ENCODE measurements at places on chromosomes 13 and 19.

GRCh38 chr13:80783926-80784565, 443.1 kb upstream of the SPRY2 start:
- no peak overlapping the region for H3K4me3 ChIP-seq
- H3K4me1 ChIP-seq = no peaks in the 10 kb centered on the region
- H3K27me3 ChIP-seq = no peaks in the 10 kb centered on the region

- H3K27ac ChIP-seq = no peak overlapping the region
- no peaks in the 10 kb centered on the region for H3K4me1 ChIP-seq
- no peak for DNase-seq
These were observed 213.6 kb downstream of the PCDH20 start for GRCh38 chr13:61202042-61202441.

GRCh38 chr13:43238341-43239083, 215.1 kb downstream of the DNAJC15 start:
- H3K4me3 ChIP-seq = no peak overlapping the region
- H3K27ac ChIP-seq = no peak overlapping the region
- H3K27me3 ChIP-seq = no peaks in the 10 kb centered on the region
- H3K4me1 ChIP-seq = no peaks in the 10 kb centered on the region
- DNase-seq = no peak

GRCh38 chr19:1859331-1859781, 4.0 kb downstream of the KLF16 start:
- H3K27ac ChIP-seq = no peak overlapping the region
- peaks cover 70% of the 10 kb centered on the region for H3K4me1 ChIP-seq
- H3K4me3 ChIP-seq = no peak overlapping the region
- peak; percentile 41 for DNase-seq
- no peaks in the 10 kb centered on the region for H3K27me3 ChIP-seq

DNA sequence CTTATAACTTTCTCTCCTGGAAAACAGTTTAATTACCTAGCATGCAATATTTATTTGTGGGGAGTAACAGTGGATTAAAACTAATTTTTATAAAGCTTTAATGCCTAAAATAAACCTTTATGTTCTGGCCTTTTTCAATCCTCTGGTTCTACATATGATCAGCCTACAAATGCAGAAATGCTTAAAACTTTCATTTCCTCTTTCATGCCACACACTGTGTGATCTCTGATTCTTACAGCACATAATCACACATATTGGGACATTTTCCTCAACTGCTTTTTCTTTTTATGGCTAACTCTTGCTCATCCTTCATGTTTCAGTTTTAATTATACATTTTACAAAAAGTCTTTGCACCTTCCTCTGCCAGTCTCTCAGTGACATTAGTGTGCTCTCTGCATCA, 910.8 kb upstream of the SLITRK6 start:
- H3K27ac ChIP-seq = no peak overlapping the region
- no peaks in the 10 kb centered on the region for H3K4me1 ChIP-seq
- DNase-seq = no peak
- no peaks in the 10 kb centered on the region for H3K27me3 ChIP-seq
- no peak overlapping the region for H3K4me3 ChIP-seq

- DNase-seq = no peak
- no peaks in the 10 kb centered on the region for H3K36me3 ChIP-seq
- no peaks in the 10 kb centered on the region for H3K4me1 ChIP-seq
- no peak overlapping the region for H3K4me3 ChIP-seq
- H3K27me3 ChIP-seq = no peaks in the 10 kb centered on the region
- no peak overlapping the region for H3K27ac ChIP-seq
These were observed 922.9 kb downstream of the EFNB2 start for GRCh38 chr13:105612541-105612940.

GRCh38 chr19:6473647-6474046, 7.9 kb downstream of the DENND1C start:
- no peak overlapping the region for H3K4me3 ChIP-seq
- H3K27ac ChIP-seq = no peak overlapping the region
- peaks cover 27% of the 10 kb centered on the region for H3K27me3 ChIP-seq
- no peaks in the 10 kb centered on the region for H3K4me1 ChIP-seq

- H3K27me3 ChIP-seq = no peaks in the 10 kb centered on the region
- H3K4me3 ChIP-seq = peak within 1 kb of the TSS; percentile 97
- H3K36me3 ChIP-seq = peaks cover 11% of the 10 kb centered on the region
- peaks cover 53% of the 10 kb centered on the region for H3K4me1 ChIP-seq
- H3K27ac ChIP-seq = peak within 1 kb of the TSS; percentile 96
These were observed at the start of gene MIDN for GRCh38 chr19:1248139-1248785. Gene MIDN (plus strand): TSS chr19:1248583. CDS start chr19:1250297, 1,714 bp downstream.

DNA sequence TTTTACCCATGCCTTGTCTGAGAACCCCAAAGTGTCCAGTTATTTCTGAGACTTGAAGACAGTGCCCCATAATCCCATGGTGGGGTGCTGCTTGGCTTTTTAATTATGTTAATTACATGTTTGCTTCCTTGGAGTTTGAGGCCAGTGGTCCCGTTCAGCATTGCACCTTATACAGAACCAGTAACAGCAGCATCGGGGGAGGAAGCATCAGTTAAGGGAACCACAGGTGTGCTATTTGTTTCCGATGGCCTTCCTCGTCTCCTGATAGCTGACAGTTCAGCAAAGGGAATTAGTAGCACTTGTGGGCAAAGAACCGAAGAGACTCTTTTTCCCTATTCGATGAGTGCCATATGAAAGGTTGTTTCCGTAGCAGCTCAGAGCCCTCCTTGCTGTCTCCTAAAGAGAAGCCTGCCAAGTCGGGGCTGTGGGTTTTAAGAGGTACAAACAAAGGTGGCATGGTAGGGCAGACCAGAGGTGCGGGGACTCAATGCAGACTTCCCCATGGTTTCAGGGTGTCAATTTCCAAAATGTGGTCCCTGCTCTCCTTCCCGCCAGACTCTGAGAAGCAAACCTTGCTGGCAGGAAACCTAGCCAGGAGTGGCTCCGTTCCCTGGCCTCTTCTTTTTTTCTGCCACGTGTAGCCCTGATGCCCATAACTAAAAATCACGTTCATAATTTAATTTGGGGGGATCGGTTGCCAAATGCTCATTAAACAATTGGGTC, 225.2 kb upstream of the TSHZ3 start:
- peaks cover 4% of the 10 kb centered on the region for H3K27me3 ChIP-seq
- DNase-seq = no peak
- H3K36me3 ChIP-seq = no peaks in the 10 kb centered on the region
- no peak overlapping the region for H3K27ac ChIP-seq
- H3K4me3 ChIP-seq = no peak overlapping the region

- H3K4me1 ChIP-seq = peaks cover 11% of the 10 kb centered on the region
- no peaks in the 10 kb centered on the region for H3K36me3 ChIP-seq
- DNase-seq = no peak
- H3K27ac ChIP-seq = no peak overlapping the region
These were observed 5.3 kb downstream of the ARHGEF7 start for GRCh38 chr13:111120422-111120821.

- H3K27ac ChIP-seq = no peak overlapping the region
- peaks cover 6% of the 10 kb centered on the region for H3K36me3 ChIP-seq
- no peak for DNase-seq
- H3K4me3 ChIP-seq = no peak overlapping the region
- H3K27me3 ChIP-seq = no peaks in the 10 kb centered on the region
These were observed 197.5 kb downstream of the NBEA start for GRCh38 chr13:35139591-35139990.

DNA sequence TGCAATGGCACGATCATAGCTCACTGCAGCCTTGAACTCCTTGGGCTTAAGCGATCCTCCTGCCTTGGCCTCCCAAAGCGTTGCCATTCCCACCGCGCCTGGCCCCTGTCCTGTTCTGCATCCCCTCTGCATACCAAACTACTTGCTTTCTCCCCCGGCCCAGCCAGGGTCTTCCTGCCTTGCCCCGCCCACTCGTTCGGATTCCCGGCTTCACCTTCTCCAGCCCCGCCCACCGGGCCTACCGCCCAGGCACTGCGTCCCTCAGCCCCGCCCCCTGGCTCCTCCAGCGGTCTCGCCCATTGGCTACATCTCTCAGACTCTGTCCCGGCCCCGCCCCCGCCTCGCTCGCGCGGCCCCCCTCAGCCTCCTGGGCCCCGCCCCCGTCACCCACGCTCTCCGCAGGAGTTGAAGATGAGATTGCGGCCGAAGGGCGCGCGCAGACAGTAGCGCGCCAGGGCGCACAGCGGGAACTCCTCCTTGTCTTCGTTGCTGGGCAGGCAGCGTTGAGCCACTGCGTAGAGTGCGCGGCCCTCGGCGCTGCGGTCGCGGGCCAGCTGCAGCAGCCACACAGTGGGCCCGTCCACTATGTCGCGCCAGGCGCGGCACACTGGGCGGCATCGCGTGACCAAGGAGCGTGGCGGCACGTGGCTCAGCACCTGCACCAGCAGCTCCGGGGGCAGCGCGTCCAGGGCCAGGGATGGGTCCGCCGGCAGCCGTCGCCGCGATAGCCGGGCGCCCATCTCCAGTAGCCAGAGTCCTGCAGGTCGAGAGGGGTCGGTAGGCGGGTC, 19.0 kb downstream of the MRPS12 start:
- peaks cover 10% of the 10 kb centered on the region for H3K4me1 ChIP-seq
- DNase-seq = peak; percentile 90
- no peaks in the 10 kb centered on the region for H3K36me3 ChIP-seq
- no peak overlapping the region for H3K27ac ChIP-seq

- H3K4me3 ChIP-seq = no peak overlapping the region
- H3K27me3 ChIP-seq = no peaks in the 10 kb centered on the region
- H3K4me1 ChIP-seq = peaks cover 11% of the 10 kb centered on the region
- H3K27ac ChIP-seq = no peak overlapping the region
- DNase-seq = no peak
These were observed 41.7 kb downstream of the SPATA13 start for GRCh38 chr13:24202215-24202614.

- no peak overlapping the region for H3K4me3 ChIP-seq
- no peaks in the 10 kb centered on the region for H3K27me3 ChIP-seq
- H3K4me1 ChIP-seq = no peaks in the 10 kb centered on the region
- no peak for DNase-seq
- no peak overlapping the region for H3K27ac ChIP-seq
- no peaks in the 10 kb centered on the region for H3K36me3 ChIP-seq
These were observed 1448.0 kb upstream of the MIR17HG start for GRCh38 chr13:89899302-89900103.

DNA sequence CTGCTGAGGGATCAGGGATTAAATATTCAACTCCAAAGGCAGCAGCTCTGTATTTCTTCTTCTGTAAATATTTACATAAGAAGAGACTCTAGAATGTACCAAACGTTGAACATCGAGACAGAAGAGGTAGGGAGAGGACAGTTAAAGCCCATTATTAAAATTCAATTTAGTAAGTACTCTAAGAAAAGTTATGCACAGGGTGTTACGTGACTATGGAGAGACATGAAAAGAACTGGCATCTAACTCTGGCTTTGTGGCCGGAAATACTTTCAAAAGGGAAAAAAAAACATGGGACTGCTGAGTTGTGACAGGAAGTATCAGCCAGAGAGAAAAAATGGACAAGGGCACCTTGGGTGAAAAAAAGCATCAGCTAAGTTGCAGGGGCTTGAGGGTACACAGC, 36.7 kb downstream of the LNX2 start:
- no peaks in the 10 kb centered on the region for H3K27me3 ChIP-seq
- no peak overlapping the region for H3K27ac ChIP-seq
- H3K4me3 ChIP-seq = no peak overlapping the region
- peaks cover 22% of the 10 kb centered on the region for H3K4me1 ChIP-seq

- no peaks in the 10 kb centered on the region for H3K27me3 ChIP-seq
- no peak overlapping the region for H3K4me3 ChIP-seq
- H3K4me1 ChIP-seq = peaks cover 24% of the 10 kb centered on the region
- DNase-seq = peak; percentile 43
These were observed 15.3 kb downstream of the ATP7B start for GRCh38 chr13:51995677-51996551.
